A172 (cell line): ENCODE measurements at places on chromosomes 1 and 21.

- DNase-seq, result peak; percentile 45
These were observed 25.2 kb downstream of the VN1R5 start for GRCh38 chr1:247281001-247281574.

- no peak for DNase-seq
These were observed 4.1 kb downstream of the RNF223 start for GRCh38 chr1:1069711-1070676.

DNA sequence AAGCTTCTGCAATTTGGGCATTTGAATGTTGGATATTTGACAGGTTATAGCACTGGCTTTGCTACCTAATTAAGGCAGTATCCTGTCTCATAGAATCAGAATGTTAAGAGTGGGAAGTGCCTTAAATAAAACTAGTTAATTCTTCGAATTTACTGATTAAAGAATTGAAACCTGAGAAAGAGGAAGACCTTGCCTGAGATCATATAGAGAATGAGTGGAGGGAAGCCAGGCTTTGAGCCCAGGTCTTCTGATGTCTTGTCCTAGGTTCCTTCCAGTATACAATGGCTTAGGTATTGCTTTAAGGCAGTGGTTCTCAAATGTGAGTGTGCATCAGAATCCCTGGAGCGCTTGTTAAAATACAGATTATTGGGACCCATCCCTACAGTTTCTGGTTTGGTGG lies 20.9 kb upstream of the SH3BGRL3 start:
- DNase-seq, result no peak

GRCh38 chr1:238223076-238223640 lies 332.4 kb upstream of the ZP4 start:
- peak; percentile 25 for DNase-seq

GRCh38 chr1:7623842-7624241 lies 147.3 kb upstream of the VAMP3 start:
- no peak for DNase-seq

DNA sequence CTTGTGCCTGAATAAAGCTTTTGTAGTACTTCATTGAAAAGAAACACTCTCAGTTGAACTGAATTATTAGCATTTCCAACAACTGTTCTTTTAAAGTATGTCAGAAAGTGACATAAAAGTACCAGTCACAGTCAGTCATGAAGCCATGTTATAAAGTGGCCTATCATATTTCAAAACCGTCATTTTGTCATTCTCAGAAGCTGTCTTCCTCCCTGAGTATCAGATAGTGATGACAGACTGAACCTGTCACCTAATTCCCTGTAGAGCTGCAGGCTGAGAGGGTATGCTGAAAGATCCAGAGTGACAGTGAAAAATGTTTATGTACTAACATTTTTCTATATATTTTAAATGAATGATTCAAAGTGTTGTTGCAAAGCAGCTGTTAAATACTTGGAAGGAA lies 1121.7 kb upstream of the PRMT6 start:
- DNase-seq, result no peak

DNA sequence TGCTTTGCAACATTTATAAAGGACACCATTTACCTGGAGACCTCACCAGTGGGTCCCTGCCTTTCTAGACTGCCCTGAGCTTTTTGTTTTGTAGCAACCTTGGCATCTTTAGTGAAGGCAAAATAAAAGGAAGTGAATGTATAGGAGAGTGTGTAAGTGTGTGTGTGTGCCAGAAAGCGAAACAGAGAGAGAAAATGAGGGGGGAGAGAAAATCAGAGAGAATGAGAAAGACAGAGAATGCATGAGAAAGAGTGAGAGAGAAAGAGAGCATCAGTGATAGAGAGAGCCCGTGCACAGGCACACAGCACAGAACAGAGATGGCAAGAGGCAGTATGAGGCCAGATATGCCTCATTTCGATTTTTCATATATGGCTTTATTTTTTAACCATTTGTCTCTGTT lies 57.5 kb downstream of the HSD3B1 start:
- DNase-seq, result no peak

DNA sequence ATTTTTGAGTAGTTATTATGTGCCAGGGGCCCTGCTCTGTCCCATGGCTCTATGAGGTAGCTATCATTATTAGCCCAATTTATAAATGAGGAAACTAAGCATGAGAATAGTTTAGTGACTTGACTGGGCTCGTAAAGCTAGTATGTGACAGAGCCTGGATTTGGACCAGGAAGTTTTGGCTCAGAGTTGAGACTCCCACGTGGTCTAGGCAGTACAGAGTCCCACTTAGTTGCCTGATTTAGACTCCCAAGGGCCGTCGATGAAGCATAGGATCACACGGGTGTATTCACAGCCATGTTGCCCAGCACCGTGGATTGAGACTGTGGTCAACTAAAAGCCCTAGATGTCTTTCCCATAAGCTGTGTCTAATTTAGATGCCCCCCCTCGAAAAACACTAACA lies 81.7 kb downstream of the DDX20 start:
- DNase-seq, result no peak

DNA sequence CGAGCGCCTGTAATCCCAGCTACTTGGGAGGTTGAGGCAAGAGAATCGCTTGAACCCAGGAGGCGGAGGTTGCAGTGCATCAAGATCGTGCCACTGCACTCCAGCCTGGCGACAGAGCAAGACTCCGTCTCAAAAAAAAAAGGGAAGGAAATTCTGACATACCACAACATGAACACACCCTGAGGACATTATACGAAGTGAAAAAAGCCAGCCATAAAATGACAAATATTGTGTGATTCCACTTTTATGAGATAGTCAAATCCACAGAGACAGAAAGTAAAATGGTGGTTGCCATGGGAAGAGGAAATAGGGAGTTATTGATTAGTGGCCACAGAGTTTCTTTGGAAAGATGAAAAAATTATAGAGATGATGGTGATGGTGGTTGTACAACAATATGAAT lies 41.7 kb downstream of the EVI5 start:
- DNase-seq, result no peak

DNA sequence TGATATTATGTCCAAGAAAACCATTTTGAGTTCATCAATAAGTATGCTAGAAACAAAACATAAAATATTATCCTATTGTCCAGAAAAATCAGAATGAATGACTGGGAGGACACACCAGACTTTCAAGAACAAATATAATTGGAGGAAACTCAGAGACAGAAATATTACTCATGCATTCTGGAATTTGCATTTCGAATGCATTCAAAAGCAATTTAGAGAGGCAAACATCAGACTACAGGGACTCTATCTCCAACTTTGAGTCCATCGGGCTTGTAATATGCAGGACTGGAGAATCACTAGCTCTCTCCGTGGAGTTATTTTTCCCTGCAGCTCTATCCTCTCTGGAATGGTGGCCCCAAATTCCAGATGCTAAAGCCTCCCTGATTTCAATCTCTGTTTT lies 161.8 kb downstream of the CDC42BPA start:
- DNase-seq, result no peak

GRCh38 chr1:220770245-220770913 lies 16.3 kb upstream of the MTARC1 start:
- no peak for DNase-seq

- no peak for DNase-seq
These were observed 216.6 kb downstream of the ST6GALNAC3 start for GRCh38 chr1:76291191-76291590.

- DNase-seq, result no peak
These were observed 69.0 kb downstream of the UBIAD1 start for GRCh38 chr1:11341901-11342552.

DNA sequence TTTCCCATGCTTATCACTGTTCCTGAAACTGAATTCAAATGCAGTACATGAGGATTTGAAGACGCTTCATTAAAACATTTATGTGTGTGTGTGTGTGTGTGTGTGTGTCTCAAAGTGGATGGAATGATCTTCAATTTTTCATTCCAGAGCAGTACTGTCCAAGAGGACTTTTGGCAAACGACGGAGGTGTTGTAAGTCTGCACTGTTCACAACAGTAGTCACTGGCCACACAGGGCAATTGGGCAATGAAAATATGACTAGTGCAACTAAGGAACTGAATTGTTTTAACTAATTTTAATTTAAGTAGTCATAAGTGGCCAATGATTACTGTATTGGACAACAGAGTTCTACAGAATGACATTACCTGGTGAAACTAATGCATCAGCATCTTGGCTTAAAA lies 5.0 kb downstream of the TAF5L start:
- DNase-seq, result no peak

GRCh38 chr21:38733972-38734546 lies 71.7 kb upstream of the ETS2 start:
- peak; percentile 84 for DNase-seq

DNA sequence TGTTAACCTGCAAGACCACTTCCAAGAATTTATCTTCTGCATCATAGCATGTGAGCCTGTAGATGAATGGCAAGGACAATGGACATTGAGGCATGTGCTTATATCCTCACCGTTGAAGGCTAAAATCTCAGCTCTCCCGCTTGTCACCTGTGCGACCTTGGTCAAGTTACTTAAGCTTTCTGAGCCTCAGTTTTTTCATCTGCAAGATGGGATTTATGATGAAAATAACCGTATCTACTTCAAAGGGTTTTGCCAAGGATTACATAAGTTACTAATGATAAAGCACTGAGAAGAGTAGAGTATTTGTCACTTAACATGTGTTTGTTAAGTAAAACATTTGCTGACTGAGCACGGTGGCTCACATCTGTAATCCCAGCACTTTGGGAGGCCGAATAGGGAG lies 14.9 kb downstream of the RAP1GAP start:
- DNase-seq, result no peak

DNA sequence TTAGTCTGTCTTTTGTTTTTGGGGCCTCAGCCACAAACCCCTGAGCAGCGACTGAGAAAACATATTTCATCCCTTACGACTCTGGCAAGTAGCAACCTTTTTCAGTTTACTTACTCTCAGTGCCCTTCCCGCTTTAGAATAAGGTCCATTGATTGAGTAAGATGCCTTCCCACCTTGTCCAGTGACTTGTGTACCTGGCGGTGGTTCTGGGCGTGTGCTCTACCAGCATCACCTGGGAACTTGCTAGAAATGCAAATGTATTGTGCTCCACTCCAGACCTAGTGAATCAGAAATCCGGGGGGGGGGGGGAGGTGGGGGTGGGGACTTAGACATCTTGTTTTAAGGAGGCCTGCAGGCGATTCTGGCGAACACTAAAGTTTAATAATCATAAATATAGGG lies 72.1 kb downstream of the S1PR1 start:
- DNase-seq, result no peak

DNA sequence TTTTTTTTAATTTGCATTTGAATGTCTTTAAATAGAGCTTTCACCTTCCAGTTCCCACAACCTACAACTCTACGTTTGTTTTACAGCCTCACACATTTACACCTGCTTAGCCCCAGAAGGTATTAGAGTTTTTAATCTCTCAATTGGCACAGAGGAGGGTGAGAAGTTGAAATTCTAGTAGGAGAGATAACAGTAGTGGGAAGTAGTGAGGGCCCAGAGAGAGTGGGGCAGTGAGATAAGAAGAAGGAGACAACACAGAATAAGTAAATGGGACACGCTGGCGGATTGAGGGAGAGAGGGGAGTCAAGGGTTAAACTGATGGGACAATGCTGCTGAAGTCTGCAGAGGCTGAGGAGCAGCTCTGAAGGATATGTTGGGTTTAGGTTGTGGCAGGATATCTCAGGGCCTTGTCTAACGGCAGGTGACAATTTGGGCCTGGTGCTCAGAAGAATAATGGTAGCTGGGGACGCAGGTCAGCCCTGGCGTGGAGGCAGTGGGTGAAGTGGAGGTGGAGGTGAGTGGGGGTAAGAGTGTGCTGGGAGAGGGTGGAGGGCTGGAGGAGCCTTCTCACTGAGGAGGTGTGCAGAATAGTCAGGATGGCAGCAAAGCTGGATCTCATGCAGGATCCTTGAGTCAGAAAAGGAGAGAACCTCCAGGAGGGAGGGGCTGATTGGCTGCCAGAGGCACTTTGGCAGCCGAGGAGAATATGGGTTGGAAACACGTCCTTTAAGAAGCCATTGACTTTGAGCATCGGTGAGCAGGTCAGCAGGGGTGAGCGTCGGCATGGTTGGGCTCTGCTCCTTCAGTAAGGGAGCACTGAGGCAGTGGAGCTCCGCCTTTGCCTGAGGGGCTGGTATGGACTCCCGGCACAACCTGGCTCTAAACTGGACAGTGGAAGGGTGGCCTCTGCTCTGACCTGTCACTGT lies 72.9 kb downstream of the SYT6 start:
- DNase-seq, result no peak

DNA sequence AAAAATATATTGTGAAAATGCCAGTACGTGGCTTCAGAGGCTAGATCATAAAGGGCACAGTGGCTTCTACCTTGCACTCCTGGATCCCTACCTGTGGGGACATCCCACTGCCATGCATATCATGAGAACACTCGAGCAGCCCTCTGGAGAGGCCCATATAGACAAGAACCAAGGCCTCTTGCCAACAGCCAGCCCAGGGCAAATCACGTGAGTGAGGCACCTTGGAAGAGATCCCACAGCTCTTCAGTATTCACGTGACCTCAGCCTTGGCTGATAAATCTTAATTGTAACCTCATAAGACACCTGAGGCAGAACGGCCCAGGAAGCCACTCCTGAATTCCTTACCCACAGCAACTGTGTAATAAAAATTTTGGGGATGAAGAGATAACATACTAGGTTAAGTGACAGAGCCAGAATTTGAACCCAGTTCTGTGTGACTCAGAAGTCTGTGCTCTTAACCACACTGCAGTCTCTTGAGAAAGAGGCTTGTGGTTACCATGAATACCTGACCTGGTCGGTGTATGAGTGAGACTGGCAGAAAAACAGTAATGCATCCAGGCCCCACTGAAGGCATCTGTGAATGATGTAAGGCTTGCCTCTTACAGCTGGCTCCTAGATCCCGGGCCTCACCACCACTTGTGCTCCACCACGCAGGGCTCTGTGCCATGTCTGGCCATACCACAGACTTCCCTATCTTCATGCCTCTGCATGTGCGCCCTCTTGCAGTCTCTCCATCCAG lies 6.9 kb upstream of the A3GALT2 start:
- peak; percentile 87 for DNase-seq

GRCh38 chr1:116982319-116983004 lies 19.1 kb upstream of the CD101 start:
- no peak for DNase-seq

DNA sequence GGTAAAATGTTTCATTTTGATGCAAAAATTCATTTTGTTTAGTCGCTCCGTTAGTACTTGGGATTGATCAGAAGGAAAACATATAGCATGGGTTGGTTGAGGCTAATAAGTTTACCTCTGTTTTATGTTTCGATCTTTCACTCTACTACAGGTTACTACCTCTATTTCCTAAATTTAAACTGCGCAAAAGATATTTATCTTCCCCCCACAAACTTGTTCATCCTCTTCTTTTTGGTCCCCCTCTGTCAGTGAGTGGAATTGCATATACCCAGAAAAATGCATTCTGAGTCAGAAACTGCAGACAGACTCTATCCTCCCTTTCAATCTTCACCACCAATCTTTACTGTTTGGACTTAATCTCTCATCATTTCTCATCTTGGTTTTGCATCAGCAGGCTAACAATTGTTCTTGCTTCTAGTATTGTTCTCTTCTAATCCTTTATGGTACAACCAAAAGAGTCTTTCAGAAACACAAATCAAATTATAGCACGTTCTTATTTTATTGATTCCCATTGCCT lies 316.0 kb upstream of the ADGRL4 start:
- peak; percentile 40 for DNase-seq
